ENCODE measurements at places on chromosomes 2 and 18.
A peak's percentile ranks its signal among the peaks of the same experiment; 100 is the strongest.

GRCh38 chr2:29576231-29576630 lies 345.2 kb downstream of the ALK start:
- no peak for DNase-seq

GRCh38 chr2:27369471-27370025 lies 590 bp downstream of the EIF2B4 start:
- DNase-seq: no peak

DNA sequence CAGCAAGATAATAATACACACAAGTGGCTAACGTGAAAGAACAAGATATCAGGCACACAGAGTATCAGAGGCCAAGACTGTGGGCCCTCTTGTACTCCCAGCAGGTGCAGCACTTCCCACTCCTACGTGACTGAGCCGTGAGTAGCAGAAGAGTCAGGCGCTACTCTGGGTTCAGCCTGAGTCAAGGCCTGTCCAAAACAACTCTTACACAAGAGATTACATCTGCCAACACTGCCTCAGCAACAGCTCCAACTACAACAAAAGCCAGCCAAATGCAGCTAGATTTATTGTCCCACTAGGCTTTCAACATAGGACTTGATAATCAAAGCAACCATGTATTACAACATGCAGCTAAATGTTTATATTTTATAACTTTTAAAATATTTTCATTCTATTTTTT lies 56.2 kb downstream of the ITSN2 start:
- no peak for DNase-seq

DNA sequence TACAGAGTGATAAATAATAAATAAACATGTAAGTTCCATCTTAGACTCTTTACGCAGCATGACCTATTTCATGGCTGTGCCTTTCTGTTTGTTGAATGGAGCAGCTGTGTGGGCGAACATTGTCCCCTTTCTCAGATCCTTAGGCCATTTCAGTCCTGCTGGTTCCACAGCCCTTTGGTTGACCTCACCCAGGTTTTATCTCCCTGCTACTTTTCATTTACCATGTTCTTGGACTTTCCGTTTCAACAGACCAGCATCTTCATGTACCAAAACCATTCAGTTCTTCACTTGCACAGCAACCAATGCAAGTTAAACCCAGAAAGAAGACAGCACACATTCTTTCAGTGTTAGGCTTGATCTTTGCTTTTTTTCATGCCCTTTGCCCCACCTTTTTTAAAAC lies 83.8 kb downstream of the XRCC5 start:
- no peak for DNase-seq

DNA sequence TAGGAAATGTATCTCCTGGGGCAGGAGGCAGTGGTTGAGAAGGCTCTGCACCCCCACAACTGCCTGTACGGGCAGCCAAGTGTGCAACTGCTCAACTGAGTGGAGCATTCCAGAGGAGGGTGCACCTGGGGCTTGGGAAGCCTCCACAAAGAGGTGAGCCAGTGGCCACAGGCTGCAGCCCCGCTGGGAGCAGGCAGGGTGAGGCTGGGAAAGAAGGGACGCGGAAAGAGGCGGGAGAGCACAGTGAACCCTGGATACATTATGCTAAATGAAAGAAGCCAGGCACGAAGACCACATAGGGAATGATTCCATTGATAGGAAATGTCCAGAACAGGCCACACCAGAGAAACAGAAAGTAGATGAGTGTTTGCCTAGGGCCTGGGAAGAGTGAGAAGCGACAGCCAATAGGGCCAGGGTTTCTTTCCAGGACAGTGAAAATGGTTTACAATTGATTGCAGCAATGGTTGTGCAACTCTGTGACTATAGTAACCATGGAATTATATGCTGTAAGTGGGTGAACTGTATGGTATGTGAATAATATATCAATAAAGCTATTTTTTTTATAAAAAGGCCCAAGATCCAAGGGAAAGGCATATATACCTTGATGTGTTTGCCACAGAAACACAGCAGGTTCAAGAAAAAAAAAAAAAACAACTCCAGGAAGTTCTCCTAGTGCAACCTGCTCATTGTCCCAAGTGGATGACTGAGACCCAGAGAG lies 82.4 kb downstream of the DDX1 start:
- DNase-seq: no peak

DNA sequence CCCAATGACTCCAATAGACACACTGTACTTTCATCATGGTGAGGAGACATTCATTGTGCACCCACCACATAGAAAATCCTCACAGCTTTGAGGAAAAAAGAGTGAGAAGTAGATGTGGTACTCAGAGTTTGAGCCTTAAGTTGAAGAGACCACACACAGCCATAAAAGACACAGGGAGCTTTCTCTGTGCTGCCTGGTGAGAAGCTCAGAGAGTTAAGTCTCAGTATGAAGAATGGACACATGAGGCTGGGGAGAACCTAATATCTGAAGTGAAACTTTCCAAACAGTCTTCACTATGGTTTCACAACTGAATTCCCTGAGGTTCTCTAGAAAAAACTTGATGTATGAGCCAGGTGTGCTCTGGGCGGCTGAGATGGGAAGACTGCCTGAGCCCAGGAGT lies 237.9 kb downstream of the NBAS start:
- no peak for DNase-seq

GRCh38 chr2:42060028-42060427 lies 12.2 kb downstream of the PKDCC start:
- DNase-seq: no peak

- no peak for DNase-seq
Measured at GRCh38 chr2:39739386-39739785, 39.7 kb downstream of the THUMPD2 start.

- DNase-seq: peak; percentile 24
Measured at GRCh38 chr2:179349670-179350303, 85.2 kb upstream of the SESTD1 start.

DNA sequence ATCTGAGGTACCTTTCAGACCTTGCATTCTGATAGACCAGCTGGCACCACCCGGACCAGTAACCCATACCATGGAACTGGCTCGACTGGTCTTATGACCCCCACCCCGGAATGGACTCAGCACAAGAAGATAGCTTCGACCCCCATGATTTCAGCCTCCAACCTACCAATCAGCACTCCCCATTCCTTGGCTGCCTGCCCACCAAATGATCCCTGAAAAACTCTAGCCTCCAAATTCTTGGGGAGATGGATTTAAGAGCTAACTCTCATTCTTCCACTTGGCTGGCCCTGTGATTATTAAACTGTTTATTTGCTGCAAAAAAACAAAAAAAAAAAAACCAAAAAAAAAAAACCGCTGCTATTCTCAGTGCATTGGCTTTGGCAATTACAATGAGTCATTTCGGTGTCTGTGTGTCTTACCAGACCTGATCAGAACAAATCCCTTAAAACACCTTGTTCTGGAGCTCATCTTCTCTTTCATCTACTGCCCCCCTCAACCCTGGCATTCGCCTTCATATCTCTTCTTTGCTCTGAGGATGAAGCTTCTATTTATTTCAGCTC lies 60.1 kb upstream of the KIF5C start:
- DNase-seq: no peak

GRCh38 chr18:8548186-8548585 lies 61.1 kb upstream of the RAB12 start:
- DNase-seq: no peak

DNA sequence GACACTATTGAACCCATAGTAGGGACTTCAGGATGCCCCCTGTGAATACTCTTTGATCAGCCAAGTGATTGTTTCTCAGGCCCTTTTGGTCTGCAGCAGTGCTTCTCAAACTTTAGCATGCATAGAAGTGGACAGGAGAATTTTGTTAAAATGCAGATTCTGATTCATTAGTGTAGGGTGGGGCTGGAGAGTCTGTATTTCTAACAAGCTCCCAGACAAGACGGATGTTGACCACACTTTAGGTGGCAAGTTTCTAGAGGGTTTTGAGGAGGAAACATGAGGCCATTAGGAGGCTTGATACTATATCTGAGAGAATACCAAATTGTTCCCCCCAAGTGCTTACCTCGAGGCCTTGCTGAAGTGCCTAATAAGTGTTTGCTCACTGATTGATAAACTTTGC lies 317.9 kb downstream of the CLIP4 start:
- no peak for DNase-seq
